ENCODE measurements at places on chromosomes 1 and 21.

GRCh38 chr1:98991127-98992012 is 13.3 kb downstream of the PLPPR5 start:
- DNase-seq, result peak; percentile 68

DNA sequence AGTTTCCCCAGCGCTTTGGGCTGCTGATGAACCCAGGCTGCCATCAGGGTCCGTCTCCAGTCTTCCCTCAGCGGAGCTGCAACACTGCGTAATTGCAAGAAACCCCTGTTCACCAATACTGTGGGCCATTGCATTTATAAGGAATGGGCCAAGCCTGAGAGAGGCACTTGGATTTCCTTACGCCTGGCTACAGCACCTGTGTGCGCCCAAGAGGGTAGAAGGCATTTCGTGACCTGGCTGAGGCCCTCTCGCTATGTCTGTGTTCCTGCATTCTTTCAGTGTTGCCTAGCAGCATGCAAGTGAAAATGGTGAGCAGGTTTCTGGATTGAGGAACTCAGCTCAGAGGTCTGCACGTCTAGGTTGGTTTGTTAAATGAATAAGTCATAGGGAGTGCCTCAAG is 12.0 kb upstream of the OR2W3 start:
- DNase-seq, result no peak

DNA sequence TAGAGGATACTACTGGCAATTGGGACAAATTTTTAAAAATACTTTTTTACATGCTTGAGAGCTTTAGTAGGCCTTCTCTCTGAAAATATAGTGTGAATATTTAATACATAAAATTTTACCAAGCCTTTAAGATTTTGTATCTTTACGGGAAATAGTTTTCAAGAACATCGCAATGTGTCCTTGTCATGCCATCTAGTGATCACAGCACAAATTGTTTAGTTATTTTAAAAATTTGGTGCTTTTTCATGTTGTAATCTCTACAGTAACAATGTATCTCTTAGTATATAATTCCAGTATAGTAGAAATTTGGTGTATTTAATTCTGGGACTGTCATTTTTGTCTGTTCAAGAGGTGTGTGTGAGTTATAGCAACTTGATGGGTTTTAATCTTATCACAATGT is 6.7 kb downstream of the CDC7 start:
- DNase-seq, result no peak

GRCh38 chr1:112396653-112397471 is 848 bp downstream of the CTTNBP2NL start:
- DNase-seq, result no peak

DNA sequence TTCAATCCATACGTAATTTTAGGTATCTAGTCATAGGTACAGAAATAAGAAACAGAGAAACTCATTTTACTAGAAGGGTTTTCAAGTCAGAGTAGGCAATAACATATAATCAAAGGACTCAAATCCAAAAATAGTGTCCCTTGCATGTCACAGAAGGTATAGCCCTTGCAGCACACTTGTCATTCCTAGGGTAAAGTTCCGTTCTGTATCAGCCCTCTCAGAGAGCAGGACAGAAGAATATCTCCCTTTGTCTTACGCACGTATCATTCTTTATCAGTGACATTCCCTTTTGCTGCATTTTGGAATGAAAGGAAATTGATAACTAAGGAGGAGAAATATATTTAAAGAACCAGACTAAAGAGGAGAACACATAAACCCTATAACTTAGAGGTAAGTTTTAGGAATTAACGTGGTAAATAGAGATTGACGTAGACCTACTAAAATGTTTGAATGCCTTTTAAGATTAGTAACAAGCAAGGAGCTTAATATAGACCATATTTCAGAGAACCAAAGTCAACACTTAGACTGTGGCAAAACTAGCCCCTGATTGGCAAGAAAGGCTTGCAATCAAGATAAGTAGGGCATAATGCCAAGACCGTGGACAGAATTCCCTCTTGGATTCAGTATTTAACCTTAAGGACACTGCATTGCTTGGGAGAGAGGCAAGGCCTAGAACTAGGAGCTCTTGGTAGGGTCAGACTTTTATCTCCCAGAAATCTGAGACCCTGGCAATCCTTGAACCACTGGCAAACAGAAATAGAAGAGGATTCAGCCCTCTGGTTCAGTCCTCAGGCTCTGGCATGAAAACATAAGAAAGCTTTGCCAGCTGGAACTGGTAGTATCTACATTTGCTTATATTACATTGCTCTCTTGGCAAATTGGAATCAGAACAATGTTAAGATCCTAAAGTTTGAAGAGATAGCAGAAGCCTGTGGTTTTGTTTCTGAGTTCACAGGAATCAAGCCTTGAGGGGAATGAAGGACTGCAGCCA is 232.1 kb downstream of the ASTN1 start:
- no peak for DNase-seq

DNA sequence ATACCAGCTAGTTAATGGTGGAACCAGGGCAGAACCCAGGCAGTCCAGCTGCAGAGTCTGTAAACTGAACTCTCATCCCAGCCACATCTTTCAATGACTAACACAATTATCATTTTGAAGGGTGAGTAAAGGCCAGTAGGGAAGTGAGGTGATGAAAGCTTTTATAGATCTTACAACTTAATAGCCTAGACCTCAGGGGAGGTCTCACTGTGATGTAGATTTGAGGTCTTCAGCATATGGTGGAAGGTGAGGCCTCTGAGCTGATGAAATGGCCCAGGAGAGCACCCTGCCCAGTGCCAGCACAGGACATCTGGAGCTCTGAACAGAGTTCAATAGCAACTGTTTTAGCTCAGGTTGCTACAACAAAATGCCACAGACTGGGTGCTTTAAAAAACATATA is 44.8 kb upstream of the POU2F1 start:
- DNase-seq, result no peak

DNA sequence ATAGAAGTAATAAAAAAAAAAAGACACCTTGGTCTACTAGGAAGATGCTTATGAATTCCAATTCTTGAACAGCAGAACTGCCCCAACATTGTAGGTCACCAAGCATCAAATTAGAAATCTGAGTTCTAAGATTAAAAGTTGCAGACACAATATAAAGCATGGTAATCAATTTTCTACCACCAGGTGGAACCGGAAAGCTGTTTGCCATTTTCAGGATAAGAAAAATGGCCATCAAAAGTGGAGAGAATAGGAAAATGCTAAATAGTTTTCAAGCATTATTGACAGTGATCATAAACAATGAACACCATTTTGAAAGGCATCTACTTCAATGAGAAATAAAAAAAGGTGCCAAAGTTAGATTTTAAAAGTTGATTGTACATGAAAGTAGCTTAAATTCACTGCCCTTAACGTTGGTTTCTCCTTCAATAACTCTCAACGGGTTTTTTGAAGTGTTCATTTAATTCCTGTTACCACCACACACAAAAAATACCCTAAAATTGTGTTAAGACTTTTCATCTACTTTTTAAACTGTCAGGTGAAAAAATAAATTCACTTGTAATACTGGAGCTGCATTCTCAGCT is 252.9 kb downstream of the KCNT2 start:
- no peak for DNase-seq

DNA sequence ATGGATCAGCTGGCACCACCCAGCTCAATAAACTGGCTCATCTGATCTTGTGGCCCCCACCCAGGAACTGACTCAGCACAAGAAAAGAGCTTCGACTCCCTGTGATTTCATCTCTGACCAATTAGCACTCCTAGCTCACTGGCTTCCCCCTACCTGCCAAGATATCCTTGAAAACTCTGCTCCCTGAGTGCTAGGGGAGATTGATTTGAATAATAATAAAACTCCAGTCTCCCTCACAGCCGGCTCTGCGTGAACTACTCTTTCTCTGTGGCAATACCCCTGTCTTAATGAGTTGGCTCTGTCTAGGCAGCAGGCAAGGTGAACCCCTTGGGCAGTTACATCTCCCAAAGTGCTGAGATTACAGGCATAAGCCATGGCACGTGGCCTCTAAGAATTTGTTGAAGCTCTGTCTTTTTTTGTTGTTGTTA is 11.8 kb upstream of the RHBDL2 start:
- DNase-seq, result no peak

DNA sequence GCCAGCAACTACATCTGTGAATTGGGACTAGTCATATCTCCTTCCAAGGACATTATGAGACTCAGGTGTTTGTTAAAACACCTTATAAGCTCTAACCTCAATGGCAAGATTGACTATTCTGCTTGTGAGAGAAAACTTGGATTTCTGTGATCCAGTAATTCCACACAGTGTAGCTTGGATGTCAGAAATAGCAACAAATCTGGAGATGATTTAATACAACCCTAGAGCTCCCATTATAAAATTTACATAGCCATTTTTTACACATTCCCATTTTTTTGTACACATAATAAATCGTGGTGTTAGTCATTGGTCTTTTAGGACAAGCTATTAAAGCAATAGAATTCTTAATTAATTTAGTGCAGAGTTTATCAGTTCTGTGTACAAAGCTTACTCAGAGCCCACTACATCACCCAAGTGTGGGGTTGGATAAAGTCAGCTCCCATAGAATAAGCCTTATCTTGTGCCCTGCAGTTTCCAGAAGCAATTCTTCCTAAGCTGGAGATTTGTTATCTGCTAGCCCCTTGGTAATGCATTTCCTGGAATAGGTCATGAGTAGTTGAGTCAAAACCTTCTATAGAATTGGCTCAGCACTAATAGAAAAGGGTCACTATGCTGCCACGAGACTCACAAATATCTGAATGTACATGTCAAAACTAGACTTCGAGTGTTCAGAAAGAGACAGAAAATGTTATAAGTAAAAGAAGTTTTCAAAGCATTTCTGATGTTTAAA is 434.0 kb upstream of the RUNX1 start:
- DNase-seq, result no peak

DNA sequence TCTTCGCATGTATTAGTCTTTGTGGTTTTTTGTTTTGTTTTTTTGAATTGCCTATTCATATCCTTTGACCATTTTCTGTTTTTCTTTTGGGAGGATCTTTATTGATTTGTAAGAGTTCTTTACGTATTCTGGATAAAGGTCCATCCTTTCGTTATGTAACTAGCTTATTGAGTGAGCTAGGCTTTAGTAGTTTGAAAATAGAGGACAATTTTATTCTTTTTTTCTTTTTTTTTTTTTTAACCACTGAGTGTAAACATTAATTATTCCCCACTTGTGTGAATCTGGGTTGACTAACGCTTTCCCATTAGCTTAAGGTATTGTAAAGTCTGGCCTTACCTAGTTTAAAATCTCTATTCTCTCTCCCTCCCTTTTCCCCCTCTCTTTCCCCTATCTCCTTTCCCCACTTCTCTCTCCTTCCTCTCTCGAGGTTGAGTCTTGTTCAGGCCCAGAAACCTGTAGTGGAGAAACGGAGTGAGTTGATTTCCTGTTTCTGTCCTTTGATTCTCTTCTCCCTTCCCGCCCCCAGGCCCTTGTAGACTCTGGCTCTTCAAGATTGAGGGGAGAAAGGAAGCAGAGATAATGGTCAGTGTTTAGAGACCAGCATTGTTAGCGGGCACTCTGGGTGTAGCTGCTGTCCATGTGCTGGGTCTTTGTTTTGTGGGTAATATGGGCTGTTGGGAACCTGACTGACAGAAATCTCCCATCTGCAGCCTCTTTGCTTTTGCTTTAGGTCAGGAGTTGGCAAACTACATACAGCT is 1.5 kb downstream of the MORC3 start:
- DNase-seq, result no peak

DNA sequence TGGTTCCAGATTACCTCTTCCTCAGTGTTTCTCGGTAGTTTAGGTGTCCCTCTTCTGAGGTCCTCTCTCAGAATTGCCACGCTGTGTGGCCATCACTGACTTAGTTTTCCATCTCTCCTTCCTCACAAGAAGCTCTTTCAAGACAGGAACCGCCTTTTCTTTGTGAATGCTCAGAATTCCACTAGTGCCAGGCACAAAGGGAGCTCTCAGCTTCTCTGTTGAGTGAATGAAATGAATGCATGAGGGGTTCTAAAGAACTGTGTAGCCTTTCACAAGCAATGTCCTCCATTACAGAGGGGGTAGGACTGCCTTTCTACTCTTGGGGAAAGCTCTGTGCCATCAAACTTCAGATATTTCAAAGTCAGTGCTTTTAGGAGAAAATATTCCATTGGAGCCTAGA is 546.8 kb downstream of the RWDD3 start:
- DNase-seq, result no peak

DNA sequence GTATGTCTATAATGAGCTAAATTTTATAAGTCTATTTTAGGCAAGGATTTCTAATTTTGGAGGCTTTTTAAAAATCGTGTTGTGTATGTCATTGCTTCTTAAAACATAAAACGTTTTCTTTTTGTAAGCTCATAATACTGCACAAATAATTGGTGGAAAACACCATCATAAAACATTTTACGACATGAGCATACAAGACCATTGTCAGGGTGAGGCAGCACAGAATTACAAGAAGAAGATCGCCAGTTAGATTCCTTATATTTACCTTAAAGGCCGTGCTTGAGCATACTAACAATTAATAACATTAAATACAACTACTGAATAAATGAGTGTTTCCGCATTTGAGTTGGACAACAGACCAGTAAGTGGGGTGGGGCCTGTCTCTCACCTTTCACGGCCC is 19.1 kb upstream of the LMX1A start:
- DNase-seq, result no peak

DNA sequence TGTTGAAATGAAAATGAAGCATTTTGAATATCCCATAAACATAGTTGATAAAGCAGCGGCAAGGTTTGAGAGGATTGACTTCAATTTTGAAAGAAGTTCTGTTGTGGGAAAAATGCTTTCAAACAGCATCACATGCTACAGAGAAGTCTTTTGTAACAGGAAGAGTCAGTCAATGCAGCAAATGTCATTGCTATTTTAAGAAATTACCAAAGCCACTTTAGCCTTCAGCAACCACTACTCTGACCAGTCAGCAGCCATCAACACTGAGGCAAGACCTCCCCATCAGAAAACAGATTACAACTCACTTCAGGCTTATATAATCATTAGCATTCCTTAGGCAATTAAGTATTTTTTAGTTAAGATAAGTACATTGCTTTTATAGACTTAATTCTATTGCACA is 33.8 kb upstream of the FCRL3 start:
- DNase-seq, result no peak

GRCh38 chr1:111441573-111442192 is 7.4 kb downstream of the WDR77 start:
- no peak for DNase-seq

GRCh38 chr1:8516278-8516777 is 198.4 kb downstream of the SLC45A1 start:
- no peak for DNase-seq

GRCh38 chr1:111723091-111723806 is 15.9 kb downstream of the INKA2 start:
- no peak for DNase-seq

GRCh38 chr1:152388889-152389288 is 25.2 kb downstream of the CRNN start:
- no peak for DNase-seq

GRCh38 chr1:25809929-25810328 is 9.8 kb upstream of the MTFR1L start:
- no peak for DNase-seq

GRCh38 chr1:62772607-62773295 is 11.2 kb upstream of the ATG4C start:
- no peak for DNase-seq

- DNase-seq, result no peak
These were observed 18.7 kb downstream of the TMEM53 start for GRCh38 chr1:44655609-44656008.

GRCh38 chr1:22778862-22779520 is 68.4 kb downstream of the EPHB2 start:
- DNase-seq, result no peak

GRCh38 chr1:115364780-115365155 is 26.7 kb upstream of the NGF start:
- no peak for DNase-seq

Data from fibroblast of skin of left biceps (primary cell).